ENCODE measurements at places on chromosomes 1 and 21.
A peak's percentile ranks its signal among the peaks of the same experiment; 100 is the strongest.

DNA sequence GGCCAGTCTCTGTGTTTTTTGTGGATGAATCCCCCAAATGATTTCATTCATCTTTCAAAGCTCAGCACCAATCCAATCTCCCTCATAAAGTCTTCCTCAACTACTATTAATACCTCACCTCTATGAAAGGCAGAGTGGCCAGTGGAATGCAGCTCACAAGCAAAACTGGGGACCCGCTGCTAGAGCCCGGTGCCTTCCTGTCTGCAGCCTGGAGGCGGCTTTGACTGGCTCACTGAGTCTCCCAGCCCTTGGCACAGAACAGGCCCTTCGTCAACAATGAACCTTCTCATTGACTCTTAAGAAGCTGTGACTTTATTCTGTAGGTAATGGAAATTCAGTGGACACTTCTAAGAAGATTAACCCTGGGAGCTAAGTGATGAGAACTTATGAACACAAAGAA is 86.8 kb upstream of the RAB4A start:
- no peak for DNase-seq

DNA sequence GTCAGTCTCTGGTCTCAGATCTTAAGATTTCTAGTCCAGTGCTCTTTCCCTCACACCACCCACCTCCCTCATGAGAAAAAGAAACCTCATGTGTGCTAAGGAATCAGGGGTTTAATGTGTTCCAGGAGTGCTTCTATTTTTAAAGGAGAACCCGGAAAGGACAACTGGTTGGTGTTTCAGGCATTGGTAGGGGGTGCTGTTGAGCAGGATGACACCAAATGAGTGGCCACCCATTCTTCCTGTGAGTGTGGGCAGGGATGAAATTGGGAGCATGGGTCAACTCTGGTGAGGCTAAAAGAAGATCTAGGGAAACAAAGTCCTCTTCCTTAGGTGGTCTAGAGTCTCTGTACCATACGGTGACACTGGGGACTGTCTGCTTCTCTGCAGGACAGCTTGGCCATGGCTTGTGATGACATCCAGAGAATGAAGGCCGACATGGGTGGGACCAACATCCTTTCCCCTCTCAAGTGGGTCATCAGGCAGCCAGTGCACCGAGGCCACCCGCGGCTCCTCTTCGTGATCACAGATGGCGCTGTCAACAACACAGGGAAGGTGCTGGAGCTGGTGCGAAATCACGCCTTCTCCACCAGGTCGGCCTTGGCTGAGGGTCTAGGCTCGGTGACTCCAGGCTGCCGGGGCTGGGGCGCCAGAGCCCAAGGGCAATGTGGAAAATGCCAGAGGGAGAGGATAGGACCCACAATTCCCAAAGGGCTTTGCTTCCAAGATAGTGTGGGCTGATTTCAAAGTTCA is 39.3 kb downstream of the VWA5B1 start:
- no peak for DNase-seq

GRCh38 chr1:234484218-234484617 is 5.2 kb upstream of the TARBP1 start:
- no peak for DNase-seq

- DNase-seq, result no peak
These were observed 263.4 kb upstream of the SNX7 start for GRCh38 chr1:98398092-98398491.

GRCh38 chr21:38525454-38525853 is 27.2 kb upstream of the ERG start:
- no peak for DNase-seq

- no peak for DNase-seq
These were observed 160.8 kb upstream of the HOOK1 start for GRCh38 chr1:59653968-59654367.

- no peak for DNase-seq
These were observed 31.4 kb downstream of the SERTAD4 start for GRCh38 chr1:210263963-210264362.

GRCh38 chr21:35428489-35428888 is 379.4 kb upstream of the RUNX1 start:
- no peak for DNase-seq

- no peak for DNase-seq
These were observed 4.8 kb upstream of the SLC26A9 start for GRCh38 chr1:205948039-205948438.

DNA sequence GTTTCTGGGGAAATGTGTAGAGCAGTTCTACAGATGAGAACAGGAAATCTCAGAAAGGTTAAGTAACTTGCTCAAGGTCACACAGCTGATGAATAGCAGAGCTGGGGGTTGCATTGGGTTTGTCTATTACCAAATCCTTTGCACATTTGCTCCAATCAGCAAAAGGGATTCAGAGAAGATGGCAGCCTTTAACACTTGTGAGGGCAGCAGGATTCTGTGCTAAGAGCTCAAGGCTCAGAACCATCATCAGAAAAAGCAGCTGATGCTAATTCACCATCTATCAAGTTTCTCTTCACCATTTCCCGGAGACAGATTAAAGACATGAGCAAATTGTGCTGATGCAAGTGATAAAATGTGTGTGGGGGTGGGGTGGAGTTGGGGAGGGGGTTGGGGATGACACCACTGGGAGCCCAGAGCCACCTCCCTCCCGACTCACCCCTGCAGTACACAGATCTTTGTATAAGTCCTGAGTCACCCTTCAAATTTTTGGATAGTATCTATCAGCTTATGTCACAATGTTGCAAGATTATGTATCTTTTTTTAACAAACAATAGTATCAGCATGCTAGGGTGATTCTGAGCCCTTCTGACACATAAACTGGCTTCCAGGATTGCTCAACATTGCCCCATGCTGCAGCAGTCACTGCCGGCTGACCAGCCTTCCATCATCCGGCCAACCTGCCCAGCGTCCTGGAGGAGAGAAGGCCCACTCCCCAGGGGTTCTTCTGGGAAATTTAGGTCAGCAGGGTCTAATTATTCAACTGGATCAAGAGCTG is 2.8 kb upstream of the SPSB1 start:
- DNase-seq, result no peak

DNA sequence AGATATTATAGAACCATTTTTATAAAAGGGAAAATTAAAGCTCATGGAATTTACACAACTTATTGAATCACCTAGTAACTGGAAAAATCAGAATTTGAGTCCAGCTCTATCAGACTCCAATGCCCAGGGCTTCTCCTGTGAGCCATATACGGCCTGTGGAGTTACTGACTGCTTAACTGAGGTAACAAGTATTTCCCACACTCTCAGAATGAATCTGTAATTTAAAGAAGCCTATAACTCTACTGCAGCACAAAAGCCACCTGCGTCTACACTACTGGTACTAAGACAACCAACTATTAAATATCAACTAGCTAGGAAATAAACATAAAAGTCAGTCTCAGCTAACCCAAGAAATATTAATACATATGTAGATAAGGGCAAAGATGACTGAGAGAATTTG is 29.4 kb downstream of the SMYD3 start:
- no peak for DNase-seq

DNA sequence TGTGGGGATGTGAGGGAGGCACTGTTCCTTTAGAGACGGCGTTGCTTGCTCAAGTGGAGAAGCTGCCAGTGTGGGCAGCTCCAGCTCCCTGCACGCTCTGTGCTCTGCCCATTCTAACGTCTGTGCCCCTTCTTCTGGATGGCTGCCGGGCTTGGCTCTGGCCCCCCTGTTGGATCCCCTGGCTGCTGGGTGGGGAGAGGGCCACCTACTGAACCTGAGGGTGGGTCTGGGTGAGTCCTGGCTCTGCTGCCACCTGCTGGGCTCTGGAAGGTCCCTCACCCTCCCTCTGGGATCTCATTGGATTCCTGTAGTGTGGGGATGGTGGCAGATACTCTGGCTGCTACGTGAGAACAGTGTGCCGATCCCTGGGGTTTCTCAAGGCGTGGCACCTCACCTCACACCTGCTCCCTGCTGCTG is 5.0 kb downstream of the PFKL start:
- DNase-seq, result no peak

DNA sequence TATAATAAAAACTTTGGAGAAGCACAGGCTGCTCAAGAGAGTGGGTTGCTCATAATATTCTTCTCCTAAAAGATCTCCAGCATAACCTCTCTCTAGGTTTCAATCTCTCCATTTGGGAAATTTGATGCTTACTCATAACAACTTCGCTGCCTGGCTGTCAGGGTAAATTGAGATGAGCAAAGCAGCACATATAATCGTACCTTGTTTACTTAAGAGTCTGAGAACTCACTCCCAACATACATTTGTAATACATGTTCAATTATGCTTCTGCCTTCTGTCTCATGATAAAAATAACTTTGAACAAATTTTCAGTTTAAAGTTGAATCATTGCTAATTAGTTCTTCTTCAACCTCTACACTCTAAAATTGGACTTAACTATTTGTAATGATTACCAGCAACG is 68.9 kb downstream of the DUSP10 start:
- DNase-seq, result no peak

- DNase-seq, result no peak
These were observed 15.6 kb upstream of the CDCP2 start for GRCh38 chr1:54168206-54168965.

- no peak for DNase-seq
These were observed 9.6 kb downstream of the COL18A1 start for GRCh38 chr21:45414396-45415187.

DNA sequence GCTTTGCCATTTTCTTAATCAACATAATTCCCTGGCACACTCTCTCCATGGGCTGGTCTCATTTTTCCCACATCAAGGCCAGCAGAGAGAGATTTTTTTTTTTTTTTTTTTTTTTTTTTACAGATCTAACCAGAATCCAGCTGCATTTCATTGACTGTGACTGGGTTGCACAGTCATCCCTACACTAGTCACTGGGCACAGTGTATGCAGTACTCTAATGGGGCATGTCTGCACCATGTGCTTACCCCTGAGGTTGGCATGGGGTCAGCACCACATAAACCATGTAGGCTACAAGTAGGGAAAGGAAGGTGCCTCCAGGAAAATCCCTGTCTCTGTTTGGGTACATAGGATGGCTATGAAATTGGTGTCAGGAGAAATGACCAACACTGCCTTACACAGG is 64.1 kb upstream of the LRP8 start:
- no peak for DNase-seq

- no peak for DNase-seq
These were observed 575.9 kb downstream of the USP25 start for GRCh38 chr21:16305686-16306085.

DNA sequence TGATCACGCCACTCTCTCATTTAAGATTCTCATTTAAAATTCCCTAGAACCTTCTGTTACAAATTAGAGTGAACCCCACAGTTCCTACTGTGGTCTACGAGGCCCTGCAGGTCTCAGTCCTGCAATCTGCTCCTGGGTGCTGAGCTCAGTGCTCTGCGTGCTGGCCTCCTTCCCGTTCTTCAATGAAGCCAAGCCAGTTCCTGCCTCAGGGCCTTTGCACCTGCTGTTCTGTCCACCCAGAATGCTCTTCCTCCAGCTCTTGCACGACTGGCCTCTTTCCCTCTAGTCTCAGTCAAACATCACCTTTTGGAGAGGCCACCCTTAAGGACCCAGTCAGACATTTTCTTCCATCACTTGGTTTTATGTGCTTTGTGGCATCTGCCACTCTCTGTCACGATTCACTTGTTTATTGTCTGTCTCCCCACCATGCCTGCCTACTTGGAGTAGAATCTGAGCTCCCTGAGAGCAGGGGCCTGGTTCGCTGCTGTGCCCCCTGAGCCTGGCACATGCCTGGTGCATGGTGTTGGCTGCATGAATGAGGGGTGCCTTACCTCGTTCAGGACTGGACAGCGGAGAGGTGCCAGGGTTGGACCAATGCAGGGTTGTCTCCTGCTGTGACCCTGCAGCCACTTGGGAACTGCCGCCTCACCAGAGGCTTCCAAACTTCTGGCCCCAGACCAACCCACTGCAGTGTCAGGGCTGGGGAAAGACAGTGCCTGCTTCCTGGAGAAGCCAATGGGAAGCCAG is 9.7 kb upstream of the H6PD start:
- no peak for DNase-seq

GRCh38 chr1:156282479-156283222 is at the start of gene SMG5:
Gene SMG5, minus strand, starts transcription at chr1:156282825. Its CDS starts 145 bp downstream, at chr1:156282680.
- DNase-seq, result peak; percentile 85

- DNase-seq, result no peak
These were observed 30.2 kb upstream of the IL20 start for GRCh38 chr1:206835186-206835585.

DNA sequence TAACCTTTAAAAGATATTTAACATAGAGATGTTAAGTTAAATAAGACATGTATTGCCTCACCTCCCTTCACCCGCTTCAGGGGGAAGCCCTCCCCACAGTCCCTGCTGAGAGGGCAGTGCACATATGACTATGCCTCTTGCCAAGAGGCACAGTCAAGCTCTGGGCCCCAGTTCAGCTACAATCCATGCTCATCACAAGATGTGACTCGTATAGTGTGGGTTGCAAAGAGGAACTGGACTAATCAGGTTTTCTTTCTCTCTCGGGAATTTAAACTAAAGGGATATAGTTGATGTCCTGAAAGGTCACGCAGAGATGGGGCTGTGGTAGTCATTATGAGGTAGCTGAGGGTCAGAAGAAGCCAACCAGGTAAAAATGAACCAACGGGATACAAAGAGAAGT is 35.6 kb downstream of the LYST start:
- no peak for DNase-seq

DNA sequence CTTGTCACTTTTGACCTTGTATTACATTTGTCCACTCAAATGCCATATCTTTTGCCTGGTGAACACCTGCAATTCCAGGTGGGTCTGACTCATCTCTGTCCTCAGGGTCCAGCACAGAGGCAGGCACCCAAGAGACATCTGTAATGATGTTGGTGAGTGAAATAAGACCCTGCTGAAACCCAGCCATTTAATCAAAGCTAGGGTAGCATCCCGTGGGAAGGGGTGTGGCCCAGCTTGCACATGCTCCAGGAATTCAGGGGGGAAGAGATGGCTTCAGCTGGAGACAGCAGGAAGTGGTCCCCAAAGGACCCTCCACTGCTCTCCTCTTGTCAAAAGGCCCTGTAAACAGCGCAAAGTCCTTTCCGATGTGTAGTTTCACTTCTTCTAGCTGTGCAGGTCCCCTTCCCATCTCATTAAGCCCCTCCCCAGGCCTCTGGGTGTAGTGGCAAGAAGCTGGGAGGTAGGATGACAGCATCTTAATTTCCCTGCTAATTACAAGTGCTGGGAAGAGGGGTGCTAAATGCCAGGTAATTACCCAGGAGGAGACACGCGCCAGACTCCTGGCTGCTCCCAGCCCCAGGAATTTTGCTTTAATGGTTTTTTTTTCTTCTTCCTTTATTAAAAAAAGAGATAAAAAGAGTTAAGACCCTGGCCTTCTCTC is 54.4 kb upstream of the TRABD2B start:
- no peak for DNase-seq

GRCh38 chr1:103461161-103462105 is 64.1 kb upstream of the RNPC3 start:
- no peak for DNase-seq

Data from GM12892 (cell line).